Activated CD4-positive, alpha-beta T cell treated with anti-CD3 and anti-CD28 coated beads for 24 hours (primary cell): ENCODE measurements at places on chromosomes 1 and 21.
A peak's percentile ranks its signal among the peaks of the same experiment; 100 is the strongest.

GRCh38 chr1:84086189-84086588 lies 57.9 kb upstream of the PRKACB start:
- no peak for DNase-seq

GRCh38 chr1:236147521-236148469 lies 5.5 kb downstream of the GPR137B start:
- no peak for DNase-seq

GRCh38 chr1:1203561-1204424 lies 2.6 kb downstream of the TNFRSF18 start:
- DNase-seq = no peak

DNA sequence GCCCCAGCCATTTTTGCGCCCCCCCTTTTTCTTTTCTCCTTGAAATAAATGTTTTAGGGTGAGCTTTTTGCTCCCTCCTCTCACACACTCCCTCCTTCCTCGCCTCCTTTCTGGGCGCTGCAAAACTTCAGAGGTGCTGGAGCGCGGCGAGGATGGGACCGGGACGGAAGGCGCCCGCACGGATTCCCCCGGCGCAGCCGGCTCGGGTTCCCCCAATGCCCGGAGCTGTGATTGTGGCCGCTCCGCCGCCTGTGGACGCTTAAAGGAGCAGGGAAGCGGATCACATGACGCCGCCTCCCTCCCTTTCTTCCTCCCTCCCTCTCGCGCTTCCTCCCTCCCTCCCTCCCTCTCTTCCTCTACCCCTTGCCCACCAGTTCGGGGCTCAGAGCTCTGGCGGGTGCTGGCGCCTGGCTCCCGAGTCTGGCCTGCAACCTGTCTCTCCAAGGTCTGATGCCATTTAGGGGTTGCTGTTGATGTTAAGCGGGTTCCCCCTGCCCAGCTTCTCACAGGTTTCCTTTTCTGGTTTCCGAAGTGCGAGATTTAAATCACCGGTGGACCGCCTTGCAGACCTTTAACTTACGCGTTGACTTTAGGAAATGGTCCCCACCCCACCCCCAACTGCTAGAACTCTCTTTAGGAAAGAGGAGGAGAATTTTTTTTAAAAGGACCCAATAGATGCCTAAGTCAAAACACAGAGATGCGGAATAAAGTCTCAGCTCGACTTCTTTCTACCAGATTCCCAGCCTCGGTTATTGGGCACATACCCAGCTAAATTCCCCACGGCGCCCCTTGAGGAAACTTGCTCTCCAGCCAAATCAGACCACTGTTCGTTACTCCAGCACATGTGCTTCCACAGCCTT lies at the start of gene WLS:
Gene WLS, minus strand, starts transcription at position 235 of the 860 bp plus-strand sequence. Its CDS starts 224 bp downstream, at position 11.
- no peak for DNase-seq

GRCh38 chr1:95027046-95027445 lies 45.7 kb downstream of the ALG14 start:
- DNase-seq = no peak

DNA sequence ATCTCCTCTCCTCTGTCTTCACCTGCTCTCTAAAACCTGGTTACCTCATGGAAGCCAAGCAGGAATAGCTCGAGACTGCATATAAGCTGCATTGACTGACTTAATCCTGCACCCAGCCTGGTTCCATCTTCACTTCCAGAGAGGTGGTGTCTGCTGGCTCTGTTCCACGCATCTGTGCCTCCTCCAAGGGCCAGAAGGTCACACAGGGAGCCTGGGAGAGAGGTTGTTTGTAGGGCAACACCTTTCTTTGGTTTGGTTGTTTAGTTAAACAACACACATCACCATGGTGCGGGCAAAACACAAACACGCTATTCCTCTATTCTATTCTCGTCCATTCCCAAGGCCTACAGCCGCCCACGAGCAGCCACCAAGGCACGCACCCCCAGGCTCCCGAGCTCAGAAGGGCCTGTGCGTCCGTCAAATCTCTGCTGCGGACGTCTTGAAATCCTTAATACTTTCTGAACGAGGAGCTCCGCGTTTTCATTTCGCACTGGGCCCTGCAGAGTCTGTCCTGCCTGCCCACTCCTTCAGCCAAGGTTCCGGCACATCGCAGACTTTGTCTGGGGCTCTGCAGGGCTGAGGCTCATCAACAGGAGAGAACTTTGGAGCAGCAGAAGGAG lies 116.2 kb downstream of the RIPK4 start:
- no peak for DNase-seq

GRCh38 chr21:44760376-44760775 lies 41.2 kb downstream of the UBE2G2 start:
- DNase-seq = no peak

- peak; percentile 50 for DNase-seq
Observed at GRCh38 chr21:36135391-36136102, 668 bp downstream of the CBR3 start.

DNA sequence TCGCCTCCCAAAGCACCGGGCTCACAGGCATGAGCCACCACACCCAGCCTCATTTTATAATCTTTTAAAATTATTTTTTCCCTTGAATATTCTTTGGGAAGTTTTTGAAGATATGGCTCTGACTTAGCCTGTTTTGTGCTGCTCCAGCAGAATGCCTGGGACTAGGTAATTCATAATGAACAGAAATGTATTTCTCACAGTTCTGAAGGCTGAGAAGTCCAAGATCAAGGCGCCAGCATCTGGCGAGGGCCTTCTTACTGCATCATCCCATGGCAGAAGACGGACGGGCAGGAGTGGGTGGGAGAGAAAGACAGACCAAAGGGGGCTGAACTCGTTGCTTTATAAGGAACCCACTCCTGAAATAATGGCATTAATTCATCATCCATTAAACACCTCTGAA lies 99.0 kb upstream of the SLC25A33 start:
- DNase-seq = no peak

GRCh38 chr1:47711848-47712492 lies 274.1 kb downstream of the FOXD2 start:
- DNase-seq = no peak

GRCh38 chr1:52238474-52238873 lies 96.6 kb downstream of the ZFYVE9 start:
- no peak for DNase-seq

DNA sequence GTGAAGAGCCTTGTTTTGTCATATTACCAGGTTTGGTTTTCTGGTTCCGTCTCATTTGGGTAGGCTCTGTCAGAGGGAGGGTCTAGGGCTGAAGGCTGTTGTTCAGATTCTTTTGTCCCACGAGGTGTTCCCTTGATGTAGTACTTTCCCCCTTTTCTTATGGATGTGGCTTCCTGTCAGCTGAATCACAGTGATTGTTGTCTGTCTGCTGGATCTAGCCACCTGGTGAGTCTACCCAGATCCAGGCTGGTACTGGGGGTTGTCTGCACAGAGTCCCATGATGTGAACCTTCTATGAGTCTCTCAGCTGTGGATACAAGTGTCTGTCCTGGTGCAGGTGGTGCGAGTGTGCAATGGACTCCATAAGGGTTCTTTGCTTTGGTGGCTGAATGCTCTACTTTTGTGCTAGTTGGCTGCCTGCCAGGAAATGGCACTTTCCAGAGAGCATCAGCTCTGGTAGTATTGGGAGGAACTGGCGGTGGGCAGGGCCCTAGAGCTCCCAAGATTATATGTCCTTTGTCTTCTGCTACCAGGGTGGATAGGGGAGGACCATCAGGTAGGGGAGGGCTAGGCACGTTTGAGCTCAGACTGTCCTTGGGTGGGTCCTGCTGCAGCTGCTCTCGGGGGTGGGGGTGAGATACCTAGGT lies 246.0 kb downstream of the RYR2 start:
- no peak for DNase-seq

DNA sequence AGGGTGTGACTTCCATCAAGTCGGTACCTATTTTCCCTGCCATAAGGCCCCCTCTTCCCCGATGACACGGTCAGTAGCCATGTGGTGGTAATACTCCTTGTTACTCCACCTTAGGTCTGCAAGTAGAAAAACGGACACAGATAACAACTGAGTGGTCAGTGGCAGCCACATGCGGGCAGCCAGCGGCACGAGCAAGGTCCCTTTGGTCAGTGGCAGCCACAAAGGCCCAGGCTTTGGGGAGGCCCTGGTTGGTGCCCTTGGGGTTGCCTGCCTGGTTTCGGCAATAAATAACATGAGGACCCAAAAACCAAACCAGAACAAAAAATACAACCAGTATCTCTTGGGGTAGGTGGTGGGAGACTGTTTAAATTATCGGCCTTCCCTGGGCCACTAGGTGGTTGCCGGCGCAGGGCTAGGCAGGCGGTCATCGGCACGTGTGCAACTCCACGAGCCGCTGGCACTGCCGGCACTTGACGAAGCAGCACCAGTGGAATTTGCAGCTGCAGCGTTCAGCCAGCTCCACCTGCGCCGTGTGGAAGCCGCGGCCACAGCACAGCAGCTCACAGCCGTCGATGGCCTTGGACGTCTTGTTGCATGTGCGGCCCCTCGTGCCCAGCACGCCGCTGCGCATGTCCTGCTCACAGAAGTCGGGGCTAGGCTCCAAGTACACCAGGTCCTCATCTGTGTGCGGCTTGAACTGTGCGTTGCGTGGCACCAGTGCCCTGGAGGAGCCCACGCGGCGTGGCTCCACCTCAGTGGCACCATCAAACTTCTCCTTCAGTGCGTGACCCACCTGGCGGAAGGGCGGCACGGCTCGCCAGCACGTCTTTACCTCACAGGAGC lies 23.1 kb downstream of the WNT4 start:
- no peak for DNase-seq

DNA sequence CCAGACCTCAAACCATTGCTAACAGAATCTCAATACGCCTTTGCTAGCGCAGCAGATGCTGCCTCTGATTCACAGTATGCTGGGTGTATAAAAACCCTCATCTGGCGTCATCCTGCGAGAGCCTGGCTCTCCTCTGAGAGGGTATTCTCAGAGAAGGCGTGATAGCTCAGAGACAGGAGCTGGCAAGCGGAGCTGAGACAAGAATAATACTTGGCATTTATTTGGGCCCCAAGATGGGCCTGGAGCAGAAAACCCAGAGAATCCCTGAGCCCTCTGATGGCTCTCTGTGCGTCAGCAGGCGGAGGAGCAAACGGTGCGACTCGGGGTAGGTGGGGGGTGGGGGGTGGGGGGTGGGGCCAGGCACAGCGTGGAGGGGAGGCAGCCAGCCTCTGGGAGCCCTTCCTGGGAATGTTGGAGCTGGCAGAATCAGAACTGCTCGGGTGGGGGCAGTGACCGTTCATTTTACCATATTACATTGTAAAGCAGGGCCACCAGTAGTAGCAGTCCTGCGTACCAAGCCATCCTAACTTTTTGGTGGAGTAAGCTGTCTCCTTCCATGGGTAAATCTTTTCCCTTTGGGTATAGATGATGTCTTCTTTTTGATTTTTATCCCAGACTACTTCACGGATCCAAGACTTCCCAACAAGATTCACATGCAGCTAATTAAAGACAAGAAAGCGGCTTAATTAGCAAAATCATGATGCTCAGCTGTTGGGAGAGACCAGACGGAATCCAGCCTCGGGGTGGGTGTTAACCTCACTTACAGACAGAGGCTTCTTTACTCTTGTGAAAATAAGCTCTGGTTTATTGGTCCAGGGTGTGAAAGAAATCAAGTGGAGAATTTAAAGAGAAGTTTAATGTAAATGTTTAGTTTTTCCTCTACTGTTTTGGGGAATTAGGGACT lies 7.1 kb downstream of the RIIAD1 start:
- DNase-seq = no peak

- DNase-seq = no peak
Observed at GRCh38 chr1:54331091-54331772, 75.0 kb downstream of the SSBP3 start.

DNA sequence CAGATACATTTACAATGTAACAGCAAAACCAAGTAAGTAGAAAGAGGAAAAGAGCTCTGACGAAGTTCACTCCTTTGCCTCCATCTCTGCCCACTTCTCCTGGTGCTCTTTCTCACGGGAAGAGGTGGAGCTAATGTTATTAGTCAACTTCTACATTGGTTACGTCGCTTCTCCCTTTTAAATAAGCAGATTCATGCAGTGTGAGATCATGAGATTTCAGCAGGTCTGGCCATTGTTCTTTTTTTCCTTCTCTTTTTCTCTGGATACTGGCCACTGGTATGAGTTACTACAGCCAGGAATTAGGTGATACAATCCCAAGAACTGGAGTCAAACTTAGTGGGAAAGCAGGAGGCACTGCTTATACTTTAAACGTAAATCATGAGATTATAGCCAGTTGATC lies 207.1 kb downstream of the AKT3 start:
- no peak for DNase-seq

DNA sequence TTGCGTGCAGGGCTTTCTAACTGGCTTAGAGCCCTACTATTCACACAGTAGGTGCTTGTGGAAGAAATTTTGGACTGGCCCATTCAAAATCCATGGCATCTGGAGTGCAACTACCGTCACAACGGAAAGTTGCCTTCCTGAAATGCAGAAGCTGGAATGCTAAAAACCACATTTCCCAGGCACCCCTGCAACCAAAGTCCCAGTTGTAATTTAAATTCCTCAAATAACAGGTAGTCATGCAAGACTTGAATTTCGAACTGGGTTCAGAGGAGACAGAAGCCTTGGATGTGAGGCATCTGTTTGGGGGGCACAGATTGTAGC lies 186.7 kb downstream of the TOMM20 start:
- no peak for DNase-seq

- DNase-seq = no peak
Observed at GRCh38 chr21:33964706-33965325, 49.2 kb upstream of the ATP5PO start.

GRCh38 chr1:6180707-6181311 lies 688 bp upstream of the CHD5 start:
- no peak for DNase-seq

- no peak for DNase-seq
Observed at GRCh38 chr1:111716333-111716732, 22.9 kb downstream of the INKA2 start.

- no peak for DNase-seq
Observed at GRCh38 chr1:21283524-21283923, 6.7 kb downstream of the ECE1 start.

GRCh38 chr21:44438531-44439210 lies 16.6 kb upstream of the LRRC3 start:
- DNase-seq = no peak

DNA sequence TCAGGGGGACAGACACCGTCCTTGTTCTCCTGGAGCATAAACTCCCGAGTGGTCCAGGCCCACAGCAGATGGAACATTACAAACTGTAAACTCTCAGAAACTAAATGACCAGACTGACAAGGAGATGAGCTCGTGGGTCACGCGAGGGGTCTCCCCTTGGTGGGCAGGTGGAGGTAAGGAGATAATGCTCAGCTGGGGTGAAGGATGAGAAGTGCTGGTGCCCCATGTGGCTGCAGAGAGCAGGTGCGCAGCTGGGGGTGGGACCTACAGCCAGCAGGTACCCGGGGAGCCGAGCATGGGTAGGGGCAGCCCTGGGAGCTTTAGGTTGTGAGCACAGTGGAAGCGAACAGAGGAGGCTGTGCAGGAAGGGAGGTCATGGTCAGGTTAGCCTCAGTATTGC lies 40.1 kb downstream of the AJAP1 start:
- no peak for DNase-seq
